T-helper 1 cell (primary cell): ENCODE measurements at places on chromosomes 13 and 19.

GRCh38 chr19:49997709-49998108, 27.5 kb downstream of the VRK3 start:
- DNase-seq, result no peak

- no peak for DNase-seq
These were observed 1512.0 kb downstream of the SLITRK1 start for GRCh38 chr13:82370316-82370715.

DNA sequence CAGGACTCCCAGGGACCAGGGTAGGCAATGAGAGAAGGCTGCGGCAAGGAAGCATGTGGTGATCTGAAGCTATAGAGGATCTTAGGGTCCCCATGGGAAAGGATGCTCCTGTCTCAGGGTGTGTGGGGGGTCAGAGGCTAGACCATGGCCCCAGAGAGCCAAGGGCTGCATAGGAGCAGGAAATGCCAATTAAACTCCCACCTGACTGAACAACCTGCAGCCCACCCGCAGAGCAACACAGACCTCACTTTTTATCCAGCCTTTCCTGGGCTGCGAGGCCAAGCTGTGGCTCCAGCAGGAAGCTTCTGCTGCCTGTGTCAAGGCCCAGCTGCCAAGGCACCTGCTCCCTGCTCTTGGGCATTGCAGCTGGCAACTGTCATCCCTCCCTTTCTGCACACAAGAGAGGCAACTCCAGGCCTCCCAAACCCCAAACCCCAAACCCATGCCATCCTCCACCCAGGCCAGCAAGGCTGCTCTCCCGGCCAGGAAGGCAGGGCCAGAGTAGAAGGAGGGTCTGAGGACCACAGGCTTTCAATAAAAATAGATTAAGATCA, 290.1 kb downstream of the FOXO1 start:
- DNase-seq, result no peak

DNA sequence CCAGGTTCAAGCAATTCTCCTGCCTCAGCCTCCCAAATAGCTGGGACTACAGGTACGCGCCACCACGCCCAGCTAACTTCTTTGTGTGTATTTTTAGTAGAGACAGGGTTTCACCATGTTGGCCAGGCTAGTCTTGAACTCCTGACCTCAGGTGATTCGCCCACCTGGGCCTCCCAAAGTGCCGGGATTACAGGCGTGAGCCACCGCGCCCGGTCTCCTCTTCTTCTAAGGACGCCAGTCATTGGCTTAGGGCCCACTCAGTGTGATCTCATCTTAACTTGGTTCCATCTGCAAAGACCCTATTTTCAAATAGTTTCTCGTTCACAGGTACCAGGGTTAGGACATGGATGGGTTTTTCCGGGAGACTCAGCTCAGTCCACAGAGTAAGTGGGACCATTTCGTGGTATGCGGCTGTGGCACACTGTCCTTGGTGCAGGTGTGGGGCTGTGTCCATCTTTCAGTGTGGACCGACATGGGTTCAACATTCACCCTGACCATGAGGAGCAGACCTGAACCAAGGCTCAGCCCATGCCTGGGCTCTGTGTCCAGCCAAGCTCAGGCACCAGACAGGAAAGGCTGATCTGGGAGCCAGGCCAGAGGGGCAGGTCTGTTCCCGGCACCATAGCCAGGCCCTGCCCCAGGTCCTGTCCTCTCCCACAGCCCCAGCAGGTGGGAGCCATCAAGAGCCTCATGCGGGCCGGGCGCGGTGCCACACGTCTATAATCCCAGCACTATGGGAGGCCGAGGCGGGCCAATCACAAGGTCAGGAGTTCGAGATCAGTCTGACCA, 2.8 kb upstream of the MKNK2 start:
- DNase-seq, result no peak

- DNase-seq, result no peak
These were observed 8.4 kb upstream of the PTPRS start for GRCh38 chr19:5349041-5349440.

- DNase-seq, result peak; percentile 63
These were observed 4.0 kb upstream of the GRIN3B start for GRCh38 chr19:996051-996838.

DNA sequence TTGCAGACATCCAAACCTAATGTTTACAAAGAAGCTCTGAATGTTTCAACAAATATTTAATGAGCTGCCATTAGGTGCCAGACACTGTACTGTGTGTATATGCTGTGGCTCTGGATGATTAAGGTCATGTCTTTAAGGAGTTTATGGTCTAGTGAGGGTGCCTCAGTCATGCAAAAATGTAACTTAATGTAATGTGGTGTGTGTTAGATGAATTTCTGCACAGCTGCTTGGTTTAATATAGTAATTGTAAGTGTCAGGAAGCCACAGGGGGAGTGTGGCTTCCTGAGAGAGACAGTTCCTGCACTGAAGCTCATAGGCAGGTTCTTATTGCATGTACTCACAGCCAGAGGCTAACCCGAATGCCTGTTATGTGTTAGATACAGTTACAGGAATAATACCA, 43.3 kb downstream of the SPATA13 start:
- no peak for DNase-seq

GRCh38 chr19:2977746-2978138, 378 bp downstream of the TLE6 start:
- DNase-seq, result no peak

- no peak for DNase-seq
These were observed 91.1 kb downstream of the RNASEH2B start for GRCh38 chr13:51000571-51001260.

DNA sequence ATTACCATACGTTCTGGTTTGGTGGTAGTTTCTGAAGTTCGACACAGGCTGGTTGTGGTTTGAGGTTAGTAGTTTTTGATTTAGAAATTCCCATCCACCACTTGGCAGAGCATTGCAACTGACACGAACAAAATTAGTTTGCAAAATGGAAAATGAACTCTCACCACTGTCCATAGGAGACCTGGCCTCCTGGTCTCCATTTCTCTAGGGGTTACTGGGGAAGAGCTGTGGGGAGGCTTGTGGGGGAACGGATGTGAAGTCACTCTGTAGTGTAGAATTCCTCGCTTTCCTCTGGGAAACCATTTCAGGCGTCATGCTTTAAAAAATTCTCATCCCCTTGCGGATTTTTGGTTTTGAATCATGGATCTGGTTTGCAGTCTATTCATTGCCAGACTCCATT, 321.5 kb upstream of the MAB21L1 start:
- DNase-seq, result no peak

- no peak for DNase-seq
These were observed 9.8 kb upstream of the ALOX5AP start for GRCh38 chr13:30725326-30726085.

- no peak for DNase-seq
These were observed 23.0 kb downstream of the GPC6 start for GRCh38 chr13:93249364-93250306.

DNA sequence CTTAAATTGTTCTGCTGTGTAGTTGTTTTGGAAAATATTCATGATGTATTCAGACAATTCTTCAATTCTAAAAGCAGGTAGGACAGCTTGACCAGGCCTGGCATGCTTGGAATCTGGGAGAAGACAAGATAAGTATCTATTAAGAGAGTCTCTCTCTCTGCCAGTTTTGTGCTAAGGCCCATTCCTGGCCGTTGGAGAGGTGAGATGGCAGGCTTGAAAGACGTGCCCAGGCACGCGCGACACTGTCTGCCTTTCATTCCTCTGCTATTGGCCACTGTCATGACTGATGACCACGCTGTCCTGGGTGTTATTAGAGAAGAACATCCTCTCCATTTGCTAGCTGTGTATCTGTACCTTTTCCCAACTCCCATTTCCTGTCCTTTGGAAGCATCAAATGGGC, 90.3 kb downstream of the LHFPL6 start:
- no peak for DNase-seq

DNA sequence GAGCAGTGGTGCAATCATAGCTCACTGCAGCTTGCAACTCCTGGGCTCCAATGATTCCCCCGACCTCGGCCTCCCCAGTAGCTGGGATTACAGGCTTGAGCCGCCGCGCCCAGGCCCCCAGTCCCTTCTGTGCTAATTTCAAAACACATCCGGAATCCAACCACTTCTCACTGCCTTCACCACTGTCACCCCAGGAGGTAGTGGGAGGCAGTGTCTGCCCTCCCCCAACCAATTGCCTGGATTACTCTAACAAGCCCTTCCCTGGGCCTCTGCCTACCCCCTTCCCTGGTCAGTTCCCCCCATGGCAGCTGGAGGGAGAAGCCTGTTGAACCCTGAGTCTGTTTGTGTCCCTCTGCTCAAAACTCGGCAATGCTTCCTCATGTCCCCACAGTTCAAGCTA, 2.3 kb downstream of the PRAM1 start:
- DNase-seq, result no peak

GRCh38 chr13:84684804-84685203, 802.5 kb upstream of the SLITRK1 start:
- DNase-seq, result no peak

DNA sequence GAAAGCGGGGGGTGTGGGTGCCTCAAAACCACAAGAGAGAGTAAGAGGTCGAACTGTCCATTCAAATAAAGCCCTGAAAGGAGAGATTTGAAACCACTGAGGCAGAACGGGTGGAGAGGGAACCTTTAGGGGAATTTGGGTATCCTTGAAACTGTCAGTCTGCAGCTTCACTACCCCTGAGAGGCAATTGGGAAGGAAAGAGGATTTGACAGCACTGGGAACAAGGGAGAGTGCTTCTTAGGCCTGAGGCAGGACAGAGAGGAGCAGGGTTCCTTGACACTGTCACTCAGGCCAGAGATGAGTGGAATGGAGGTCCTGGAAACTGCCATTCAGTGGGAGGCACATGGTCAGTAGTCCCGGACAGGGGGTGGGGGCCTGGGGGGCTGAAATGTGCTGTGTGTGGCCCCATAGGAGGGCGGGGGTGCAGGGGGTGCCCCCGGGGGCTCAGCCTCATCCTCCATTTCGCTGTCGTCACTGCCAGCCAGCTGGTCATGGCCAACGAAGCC, 5.0 kb downstream of the GFY start:
- no peak for DNase-seq

GRCh38 chr13:52713894-52714293, 25.7 kb downstream of the CNMD start:
- DNase-seq, result no peak

GRCh38 chr13:77521194-77521593, 14.3 kb upstream of the SCEL start:
- no peak for DNase-seq

GRCh38 chr19:45901432-45901911, 941 bp downstream of the MYPOP start:
- DNase-seq, result no peak

GRCh38 chr13:90365130-90365529, 982.4 kb upstream of the MIR17HG start:
- no peak for DNase-seq

- DNase-seq, result no peak
These were observed 4.6 kb upstream of the RFXAP start for GRCh38 chr13:36814465-36814864.

GRCh38 chr19:31348481-31349159, 616 bp downstream of the TSHZ3 start:
- no peak for DNase-seq

DNA sequence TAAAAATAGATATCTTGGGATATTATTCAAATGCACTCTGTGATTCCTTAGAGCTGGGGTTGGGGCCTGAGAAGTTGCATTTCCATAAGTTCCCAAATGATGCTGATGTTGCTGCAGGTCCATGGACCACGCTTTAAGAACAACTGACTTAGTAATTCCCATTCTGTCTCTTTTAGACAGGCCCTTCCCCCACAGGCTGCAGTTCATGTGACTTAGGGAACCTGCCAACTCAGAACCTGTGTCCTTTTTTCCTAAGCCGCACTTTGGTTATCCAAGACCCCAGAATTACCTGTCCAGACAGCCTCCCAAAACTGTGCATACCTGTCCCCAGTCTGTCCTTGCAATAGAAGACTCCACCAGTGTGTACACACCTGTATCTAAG, 1.7 kb upstream of the ITGBL1 start:
- DNase-seq, result no peak

GRCh38 chr13:97245011-97245410, 22.9 kb downstream of the MBNL2 start:
- no peak for DNase-seq

DNA sequence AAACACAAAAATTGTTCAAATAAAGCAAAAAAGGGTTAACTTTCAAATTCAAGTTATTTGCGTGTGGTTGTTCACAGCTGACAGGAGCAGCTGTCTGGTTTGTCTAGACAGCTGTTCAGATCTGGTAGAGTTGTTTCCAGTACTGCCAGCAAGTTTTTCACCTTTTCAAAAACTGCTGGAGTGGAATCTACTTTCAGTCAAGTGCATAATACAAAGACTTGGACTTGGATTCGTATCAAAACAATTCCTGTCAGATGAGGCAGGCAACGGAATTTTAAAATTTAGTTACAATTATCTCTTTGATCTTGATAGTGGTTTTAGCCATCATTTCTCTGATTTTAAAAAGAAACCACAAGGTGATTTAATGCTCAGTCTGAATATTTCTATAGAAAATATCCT, 51.7 kb upstream of the EEF1AKMT1 start:
- no peak for DNase-seq

DNA sequence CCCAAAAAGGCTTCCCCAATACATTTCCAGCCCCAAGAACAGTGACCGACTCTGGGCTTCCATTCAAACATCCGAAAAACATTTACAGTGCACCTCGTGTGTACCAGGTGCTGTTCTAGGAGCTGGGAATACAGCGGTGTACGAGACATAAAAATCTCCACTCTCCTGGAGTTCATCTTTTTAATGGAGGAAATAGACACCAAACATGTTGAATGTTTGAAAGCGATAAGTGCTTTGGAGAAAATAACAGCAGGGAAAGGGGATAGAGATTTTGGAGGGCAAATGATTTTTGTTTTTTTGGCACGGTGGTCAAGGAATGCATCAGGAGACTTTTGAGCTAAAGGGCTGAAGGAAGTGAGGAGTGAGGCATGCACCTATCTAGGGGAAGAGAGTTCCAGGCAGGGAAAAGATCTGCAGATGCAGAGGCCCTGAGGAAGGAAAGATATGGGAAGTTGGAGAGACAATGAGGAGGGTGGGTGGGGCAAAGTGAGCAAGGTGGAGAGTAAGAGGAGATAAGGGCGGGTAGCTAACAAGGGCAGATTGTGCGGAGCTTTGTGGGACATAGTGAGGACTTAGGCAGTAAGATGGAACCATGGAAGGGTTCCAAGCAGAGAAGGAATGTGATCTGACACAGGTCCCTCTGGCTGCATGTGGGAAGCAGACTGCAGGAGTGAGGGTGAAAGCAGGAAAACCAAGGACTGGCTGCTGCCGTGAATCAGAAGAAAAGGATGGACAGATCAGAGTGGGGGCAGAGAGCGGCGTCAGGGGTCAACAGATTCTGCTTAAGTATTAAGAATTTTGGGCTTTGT, 703 bp upstream of the FBL start:
- DNase-seq, result no peak

DNA sequence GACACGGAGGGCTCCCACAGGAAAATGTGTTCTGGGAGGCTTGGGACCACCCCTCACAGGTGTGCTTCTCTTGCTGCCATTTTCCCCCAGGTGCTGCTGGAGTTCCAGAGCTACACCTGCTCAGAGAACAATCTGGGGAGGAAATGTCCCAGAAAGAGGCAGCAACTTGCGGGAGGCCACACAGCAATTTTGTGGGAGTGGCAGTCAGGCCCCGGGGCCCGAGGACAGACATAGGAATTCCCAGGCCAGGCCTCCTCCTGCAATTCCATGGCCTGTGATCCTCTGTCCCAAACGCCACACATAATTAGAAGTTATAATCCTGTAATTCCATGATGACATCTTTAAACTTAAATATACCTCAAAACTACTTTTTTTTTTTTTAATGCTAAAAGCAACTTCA, 1.8 kb downstream of the RHPN2 start:
- no peak for DNase-seq
